Tongue (tissue), 3 donors: ENCODE measurements at places on chromosomes 13 and 19. TPM values are rescaled to one million over a fixed set of nuclear protein-coding genes. Genes with fewer than 3 reads are reported as not detected.

The VSTM1 gene
- total RNA-seq, result not detected

DNA sequence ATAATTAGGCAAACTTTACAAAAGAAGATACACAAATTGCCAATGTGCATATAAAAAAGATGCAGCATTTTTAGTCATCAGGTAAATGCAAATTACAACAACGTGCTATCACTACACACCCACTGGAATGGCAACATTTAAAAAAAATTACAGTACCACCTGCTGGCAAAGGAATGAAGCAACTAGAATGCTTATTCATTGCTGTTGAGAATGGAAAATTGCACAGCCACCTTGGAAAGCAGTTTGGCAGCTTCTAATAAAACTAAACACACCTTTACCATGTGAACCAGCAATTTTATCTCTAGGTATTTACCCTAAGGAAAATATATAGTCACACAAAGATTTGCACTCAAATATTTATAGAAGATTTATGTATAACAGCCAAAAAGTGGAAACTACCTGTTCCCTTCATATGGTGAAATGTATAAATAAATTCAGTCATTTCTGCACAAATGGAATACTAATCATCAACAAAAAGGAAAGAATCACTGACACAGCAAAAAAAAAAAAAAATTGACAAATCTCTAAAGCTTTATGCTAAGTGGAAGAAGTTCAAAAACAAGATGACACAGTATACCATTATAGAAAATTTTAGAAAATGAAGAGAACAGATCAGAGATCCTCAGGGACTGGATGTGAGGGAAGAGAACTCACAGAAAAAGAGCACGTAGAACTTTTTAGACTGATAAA, 30.3 kb downstream of the OXGR1 start:
- no peak for DNase-seq

DNA sequence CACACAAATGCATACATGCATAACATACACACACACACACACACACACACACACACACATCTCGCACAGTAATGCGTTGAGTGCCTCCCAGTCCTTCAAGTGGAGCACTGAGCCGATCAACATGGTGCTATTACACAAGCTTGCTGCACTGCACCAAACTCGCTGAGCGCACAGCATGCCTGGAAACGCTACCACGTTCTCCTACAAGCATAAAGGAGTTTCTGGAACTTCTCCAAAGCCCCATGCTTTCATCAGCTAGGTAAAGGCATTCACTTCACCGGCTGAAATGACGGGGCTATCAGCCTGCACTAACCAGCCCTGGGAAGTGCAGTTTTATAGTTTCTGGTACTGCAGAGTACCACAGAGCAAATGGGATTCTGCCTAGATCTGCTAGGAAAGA, 92.7 kb downstream of the FGF14 start:
- peak; percentile 3 for DNase-seq

DNA sequence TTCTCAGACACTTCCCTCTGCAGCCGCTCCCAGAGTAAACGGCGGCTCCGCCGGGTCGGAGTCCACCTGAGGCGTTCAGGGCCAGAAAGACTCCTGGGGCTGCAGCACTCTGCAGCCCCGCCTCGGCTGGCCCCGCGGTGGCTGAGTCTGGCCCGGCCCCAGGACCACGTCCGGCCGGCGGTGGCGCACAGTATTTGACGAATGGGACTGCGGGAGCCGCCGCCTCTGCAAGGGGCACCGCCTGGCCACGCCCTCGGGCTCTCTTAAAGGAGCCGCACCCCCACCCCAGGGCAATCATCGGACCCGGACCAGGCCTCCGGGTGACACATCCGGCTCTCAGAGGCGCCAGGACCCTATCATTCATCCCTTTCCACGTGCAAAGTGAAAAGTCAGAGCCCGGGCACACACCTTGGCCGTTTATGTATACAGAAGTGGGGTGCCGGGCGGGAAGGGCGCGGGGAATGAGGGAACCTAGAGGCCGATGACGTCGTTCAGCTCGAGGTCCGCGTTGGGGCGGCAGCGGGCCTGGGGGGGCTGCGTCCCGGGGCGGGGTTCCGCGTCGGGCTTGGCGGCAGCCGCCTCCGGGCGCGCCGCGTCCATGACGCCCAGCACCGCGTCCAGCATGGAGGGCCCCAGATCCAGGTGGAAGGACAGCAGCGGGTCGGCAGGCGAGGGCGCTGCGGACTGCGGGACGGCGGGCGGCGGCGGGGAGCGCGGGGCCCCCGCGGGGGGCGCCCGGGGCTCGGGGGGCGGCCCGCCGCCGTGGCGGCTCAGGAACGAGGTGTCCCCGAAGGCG, 1.2 kb upstream of the LENG9 start:
- DNase-seq, result peak; percentile 94

- peak; percentile 66 for DNase-seq
Observed at GRCh38 chr19:2636897-2637683, 65.4 kb downstream of the GNG7 start.

DNA sequence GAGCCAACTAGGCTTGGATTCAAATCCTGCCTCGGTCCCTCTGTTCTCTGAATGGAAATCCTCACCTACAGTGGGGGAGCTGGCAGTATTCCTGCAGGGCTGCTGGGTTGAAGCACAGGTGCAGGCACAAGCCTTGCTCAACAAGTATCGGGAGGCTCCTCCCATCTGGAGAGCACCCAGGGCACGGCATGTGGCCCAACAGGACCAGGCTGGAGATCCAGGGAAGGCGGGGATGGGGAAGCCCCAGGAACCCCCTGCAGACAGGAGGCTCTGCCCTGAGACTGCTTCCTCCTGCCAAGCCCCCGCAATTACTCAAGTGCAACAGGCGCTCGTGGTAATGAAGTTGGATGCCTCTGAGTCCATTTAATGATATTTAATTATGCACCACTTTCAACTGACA, 128.0 kb upstream of the VSTM2B start:
- DNase-seq, result no peak

DNA sequence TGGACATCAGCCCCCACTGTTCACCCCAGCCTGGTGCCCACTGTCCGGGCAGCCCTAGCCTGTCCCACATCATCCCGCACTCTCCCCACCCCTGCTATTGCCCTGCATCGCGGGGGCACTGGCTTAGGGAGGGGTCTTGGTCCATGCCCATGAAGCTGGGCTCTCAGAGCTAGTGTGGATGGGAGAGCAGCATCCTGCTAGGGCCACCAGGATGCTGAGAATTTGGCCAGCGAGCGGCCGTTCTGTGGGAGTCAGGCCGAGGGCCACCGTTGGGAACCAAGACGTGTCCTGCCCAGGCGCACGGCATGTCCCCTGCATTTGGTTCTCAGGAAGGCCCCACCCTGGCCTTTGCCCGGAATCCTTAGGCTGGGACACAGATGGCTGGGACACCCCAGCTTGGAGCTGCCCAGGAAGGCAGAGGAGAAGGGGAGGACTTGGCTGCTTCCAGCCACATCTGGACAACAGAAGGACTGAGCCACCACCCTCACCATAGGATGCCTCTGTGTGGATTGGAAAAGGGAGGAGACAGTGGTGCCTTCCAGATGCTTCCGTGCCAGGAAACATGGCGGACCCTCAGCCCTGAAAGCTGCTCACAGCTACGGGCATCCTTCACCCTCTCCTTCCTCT, 14.6 kb downstream of the ADGRE5 start:
- DNase-seq, result no peak

GRCh38 chr19:3034656-3035541, 5.8 kb upstream of the TLE2 start:
- peak; percentile 62 for DNase-seq

DNA sequence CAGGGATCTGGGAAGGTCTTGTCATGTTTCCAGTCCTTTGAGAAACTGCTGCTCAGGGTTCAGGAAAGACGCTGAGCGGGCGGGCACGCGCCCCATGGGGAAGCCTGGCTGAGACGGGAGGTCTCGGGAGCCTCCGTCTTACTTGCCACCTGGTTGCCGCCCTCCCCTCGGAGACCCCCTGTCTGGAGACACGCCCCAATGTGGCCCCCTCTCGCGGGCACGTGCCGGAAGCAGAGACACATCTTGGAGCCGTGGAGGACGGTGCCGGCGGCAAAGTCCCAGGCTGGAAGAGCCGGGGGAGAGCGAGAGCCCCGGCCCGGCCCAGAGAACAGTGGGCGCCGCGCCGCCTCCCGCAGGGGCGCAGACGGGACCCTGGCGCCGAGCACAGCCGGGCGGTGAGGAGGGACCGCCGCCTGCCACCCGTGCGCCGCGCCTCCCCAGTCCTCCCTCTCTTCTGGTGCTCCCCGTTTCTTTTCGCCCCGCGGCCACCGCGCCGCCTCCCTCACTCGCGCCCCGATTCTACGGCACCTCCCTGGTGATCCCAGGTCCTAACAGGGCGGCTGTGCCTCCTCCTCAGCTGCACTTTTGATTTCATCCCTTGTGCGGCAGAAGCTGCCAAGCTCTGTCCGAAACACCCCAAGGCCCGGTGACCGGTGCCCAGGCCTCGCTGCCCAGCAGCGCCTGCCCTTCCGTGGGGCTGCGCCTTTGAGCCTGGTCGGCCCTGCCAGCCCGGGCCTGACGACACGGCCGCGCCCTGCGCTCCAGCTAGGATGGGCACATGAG, 15.5 kb downstream of the GJB2 start:
- DNase-seq, result no peak

DNA sequence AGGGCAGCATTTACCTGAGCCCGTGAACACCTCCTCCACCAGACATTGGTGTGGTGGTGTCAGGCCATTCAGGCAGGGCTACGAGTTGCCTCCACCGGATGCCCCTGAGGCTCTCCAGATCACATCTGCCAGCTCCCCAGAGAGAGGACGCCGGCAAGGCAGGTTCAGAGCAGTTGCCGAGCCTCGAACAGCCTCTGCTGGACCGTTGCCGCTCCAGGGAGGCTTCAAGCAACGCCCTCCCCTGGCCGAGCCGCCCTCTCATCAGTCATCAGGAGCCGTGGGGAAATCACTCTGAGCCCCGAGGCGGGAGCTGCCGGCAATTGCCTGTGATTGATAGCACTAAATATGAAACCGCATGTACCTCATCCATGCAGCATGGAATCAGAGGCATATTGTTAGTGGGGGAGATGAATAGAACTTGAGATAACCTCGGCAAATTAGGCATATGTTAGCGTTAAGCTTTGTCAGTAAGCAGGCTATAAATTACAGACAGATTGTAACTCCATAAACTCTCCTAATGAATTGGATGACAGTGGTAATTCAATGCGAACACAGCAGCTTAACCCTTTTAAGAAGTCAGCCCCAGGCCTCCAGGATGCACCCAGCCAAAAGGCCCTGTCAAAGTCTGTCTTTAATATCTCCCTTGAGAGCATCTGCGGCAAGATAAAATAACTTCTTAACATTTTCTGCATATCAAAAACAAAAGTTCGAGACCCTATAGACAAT, 29.8 kb upstream of the SPACA7 start:
- DNase-seq, result peak; percentile 17

DNA sequence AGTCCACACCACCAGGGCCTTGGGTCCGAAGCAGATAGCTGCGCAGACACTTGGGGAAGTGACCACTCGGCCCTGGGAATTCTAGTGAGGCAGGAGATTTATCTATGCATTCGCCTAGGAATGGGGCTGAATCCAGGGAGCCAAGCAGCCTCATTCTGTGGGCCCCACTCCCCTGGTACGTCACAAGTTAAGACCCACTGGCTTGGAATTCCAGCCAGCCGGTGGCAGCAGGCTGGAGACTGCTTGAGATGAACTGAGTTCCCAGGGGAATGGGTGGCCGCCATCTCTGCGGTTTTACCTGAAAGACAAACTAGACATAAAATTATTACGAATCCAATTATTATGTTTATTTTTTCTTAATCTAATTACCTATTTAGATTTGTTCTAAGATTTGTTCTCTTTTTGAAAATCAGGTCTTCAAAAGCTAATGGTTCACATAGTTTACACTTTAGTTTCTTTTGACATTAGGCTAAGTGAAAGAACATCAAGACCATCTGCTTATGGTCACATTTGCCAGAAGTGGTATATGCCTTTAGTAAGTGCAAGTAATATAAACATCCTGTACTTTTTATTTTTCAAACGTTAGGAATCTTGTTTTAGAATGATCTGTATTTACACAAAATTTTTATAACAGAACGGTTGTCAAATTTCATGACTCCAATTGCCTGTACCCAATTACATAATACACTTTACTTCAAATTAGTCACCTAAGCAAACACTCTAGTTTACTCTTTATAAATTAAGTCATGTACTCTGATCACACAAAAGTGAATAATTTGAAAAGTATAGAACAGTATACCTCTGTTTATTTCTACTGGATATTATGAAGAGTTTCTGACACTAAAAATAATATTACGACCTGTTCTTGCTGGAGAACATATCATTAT, 74.4 kb downstream of the SLITRK6 start:
- no peak for DNase-seq

- DNase-seq, result no peak
Observed at GRCh38 chr19:38793177-38793576, 4.2 kb downstream of the LGALS7B start.
